HepG2 (cell line): ENCODE measurements at places on chromosomes 7 and 10.

DNA sequence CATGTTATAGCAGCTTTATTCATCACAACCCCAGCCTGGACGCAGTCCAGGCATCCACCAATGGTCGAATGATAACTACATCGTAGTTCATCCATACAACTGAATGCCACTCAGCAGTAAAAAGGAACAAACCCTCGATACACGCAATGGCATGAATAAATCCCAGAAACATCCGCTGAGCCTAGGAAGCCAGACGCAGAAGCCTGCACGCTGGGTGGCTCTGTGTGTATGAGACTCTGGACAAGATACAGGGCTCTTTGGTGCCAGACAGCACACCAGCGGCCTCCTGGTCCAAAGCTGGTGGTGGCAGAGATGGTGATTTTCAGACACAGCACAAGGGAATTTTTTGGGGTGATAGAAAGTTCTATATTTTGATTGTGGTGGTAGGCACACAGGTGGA lies 10.0 kb upstream of the CRYGN start:
- no peaks in the 10 kb centered on the region for H3K36me3 ChIP-seq
- no peak for DNase-seq
- H3K4me1 ChIP-seq, result no peaks in the 10 kb centered on the region
- H3K27me3 ChIP-seq, result peaks cover 7% of the 10 kb centered on the region
- no peak overlapping the region for H3K27ac ChIP-seq

- H3K27ac ChIP-seq, result no peak overlapping the region
- H3K36me3 ChIP-seq, result no peaks in the 10 kb centered on the region
- DNase-seq, result no peak
- H3K27me3 ChIP-seq, result no peaks in the 10 kb centered on the region
These were observed 1.8 kb downstream of the SEMA3C start for GRCh38 chr7:80916770-80917741.

DNA sequence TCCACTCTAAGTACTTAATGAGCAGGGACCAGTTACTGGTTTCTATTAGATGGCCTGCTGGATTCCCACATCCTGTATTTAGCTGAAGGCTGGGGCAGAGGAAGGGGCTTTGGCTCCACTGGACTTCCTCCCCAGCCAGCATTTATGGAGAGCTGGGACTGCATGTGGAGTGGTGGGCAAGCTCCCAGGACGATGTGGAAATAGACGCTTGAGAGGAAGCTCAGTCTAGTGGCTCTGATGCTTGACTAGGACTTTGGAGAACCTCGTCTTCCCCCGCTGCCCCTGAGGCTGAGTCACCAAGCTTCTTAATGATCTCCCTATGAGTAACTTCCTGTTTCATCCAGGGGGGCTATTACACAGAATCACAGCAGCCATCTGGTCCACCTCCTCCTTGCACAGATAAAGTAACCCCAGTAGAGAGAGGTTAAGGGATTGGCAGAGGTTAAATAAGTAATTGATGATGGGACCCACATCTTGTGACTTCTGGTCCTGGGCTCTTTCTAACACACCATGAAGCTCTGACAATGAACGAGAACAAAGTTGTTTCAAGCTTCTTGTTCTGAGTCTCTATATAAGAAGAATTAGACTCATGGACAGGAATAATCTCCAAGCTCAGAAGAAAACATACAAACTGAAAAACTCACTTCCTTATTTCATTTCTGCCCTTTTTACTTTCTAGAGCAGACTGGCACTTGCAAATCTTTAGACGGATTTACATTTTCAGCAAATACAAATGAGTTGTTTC lies 126.2 kb downstream of the PRPF18 start:
- H3K27me3 ChIP-seq, result no peaks in the 10 kb centered on the region; the same call in 1 of the 2 replicates
- H3K4me3 ChIP-seq, result no peak overlapping the region
- H3K27ac ChIP-seq, result no peak overlapping the region
- H3K36me3 ChIP-seq, result no peaks in the 10 kb centered on the region

- DNase-seq, result no peak
- H3K27ac ChIP-seq, result no peak overlapping the region
- no peaks in the 10 kb centered on the region for H3K36me3 ChIP-seq
- H3K4me3 ChIP-seq, result peak overlapping the region; percentile 31; the same call in 1 of the 2 replicates
These were observed 41.2 kb upstream of the SDK1 start for GRCh38 chr7:3259711-3260400.

GRCh38 chr7:130394421-130395195 lies 14.3 kb downstream of the CPA1 start:
- no peaks in the 10 kb centered on the region for H3K27me3 ChIP-seq
- H3K4me3 ChIP-seq, result no peak overlapping the region
- no peaks in the 10 kb centered on the region for H3K4me1 ChIP-seq

DNA sequence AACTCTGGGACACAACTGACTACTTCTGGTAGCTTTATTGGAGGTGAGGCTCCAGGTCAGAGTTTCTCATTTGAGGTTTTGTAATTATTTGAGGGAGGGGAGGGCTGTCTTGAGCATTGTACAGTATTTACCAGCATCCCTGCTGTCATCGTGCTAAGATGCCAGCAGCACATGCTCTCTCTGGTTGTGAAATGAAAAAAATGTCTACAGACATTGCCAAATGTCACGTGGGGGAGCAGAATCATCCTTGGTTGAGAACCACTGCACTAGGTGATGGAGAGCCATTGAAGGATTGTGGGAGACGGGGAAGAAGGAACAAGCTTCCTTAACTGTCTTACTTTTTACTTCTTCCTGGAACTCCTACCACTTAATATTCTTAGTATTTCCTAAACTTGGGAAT lies 5.0 kb downstream of the SEPTIN7 start:
- no peak overlapping the region for H3K27ac ChIP-seq
- no peak for DNase-seq
- H3K36me3 ChIP-seq, result no peaks in the 10 kb centered on the region
- peaks cover 52% of the 10 kb centered on the region for H3K4me1 ChIP-seq
- H3K27me3 ChIP-seq, result no peaks in the 10 kb centered on the region
- H3K4me3 ChIP-seq, result no peak overlapping the region

GRCh38 chr10:18226336-18226735 lies 86.1 kb downstream of the CACNB2 start:
- no peak for DNase-seq
- H3K27ac ChIP-seq, result no peak overlapping the region
- H3K4me3 ChIP-seq, result no peak overlapping the region
- no peaks in the 10 kb centered on the region for H3K4me1 ChIP-seq
- H3K27me3 ChIP-seq, result no peaks in the 10 kb centered on the region; the same call in 1 of the 2 replicates
- H3K36me3 ChIP-seq, result no peaks in the 10 kb centered on the region

DNA sequence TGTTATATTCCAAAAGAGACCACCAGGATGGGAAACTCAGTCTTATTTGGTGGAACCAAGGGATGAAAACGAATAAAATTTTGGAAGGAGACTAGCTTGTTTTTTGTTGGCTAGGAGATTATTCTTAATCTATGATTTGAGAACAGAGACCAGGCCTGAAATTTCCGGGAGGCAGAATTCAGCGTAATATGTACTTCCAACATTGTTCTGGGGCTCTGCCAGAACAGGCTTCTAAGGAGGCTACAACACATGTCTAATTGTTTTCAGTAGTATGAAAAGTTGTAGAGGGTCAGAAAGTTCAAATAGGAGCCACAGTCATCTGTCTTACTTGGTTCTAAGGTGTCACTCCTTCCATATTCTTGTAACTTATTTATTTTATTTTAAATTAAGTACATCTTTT lies 1.7 kb downstream of the DDX21 start:
- H3K4me3 ChIP-seq, result peak overlapping the region; percentile 96
- peaks cover 28% of the 10 kb centered on the region for H3K36me3 ChIP-seq
- no peak for DNase-seq
- H3K27me3 ChIP-seq, result no peaks in the 10 kb centered on the region

DNA sequence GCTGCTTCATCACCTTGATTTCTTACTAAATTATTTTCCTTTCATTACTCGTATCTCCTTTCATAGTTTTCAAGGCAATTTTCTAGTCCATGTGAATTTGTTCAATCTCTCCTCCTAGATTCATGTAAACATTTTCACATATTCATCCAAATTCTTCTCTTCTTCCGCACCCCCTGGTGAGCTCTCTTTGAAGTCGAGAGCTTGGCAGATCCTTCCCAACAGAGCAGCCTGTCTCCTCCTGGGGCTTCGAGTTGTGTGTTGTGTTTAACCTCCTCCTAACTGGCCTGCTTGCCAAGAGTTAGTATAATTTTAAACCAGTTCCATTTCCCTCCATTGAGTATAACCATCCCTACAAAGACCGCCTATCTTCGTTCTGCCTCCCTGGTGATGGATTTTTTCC lies 272.4 kb upstream of the CELF2 start:
- no peak for DNase-seq
- no peak overlapping the region for H3K4me3 ChIP-seq
- no peaks in the 10 kb centered on the region for H3K36me3 ChIP-seq
- H3K27me3 ChIP-seq, result no peaks in the 10 kb centered on the region

- H3K27me3 ChIP-seq, result peaks cover 54% of the 10 kb centered on the region; the same call in 2 of the 3 replicates
- no peak for DNase-seq
- no peaks in the 10 kb centered on the region for H3K36me3 ChIP-seq
- H3K27ac ChIP-seq, result no peak overlapping the region
- H3K4me3 ChIP-seq, result no peak overlapping the region
These were observed 95.5 kb downstream of the CTBP2 start for GRCh38 chr10:125064681-125065492.

DNA sequence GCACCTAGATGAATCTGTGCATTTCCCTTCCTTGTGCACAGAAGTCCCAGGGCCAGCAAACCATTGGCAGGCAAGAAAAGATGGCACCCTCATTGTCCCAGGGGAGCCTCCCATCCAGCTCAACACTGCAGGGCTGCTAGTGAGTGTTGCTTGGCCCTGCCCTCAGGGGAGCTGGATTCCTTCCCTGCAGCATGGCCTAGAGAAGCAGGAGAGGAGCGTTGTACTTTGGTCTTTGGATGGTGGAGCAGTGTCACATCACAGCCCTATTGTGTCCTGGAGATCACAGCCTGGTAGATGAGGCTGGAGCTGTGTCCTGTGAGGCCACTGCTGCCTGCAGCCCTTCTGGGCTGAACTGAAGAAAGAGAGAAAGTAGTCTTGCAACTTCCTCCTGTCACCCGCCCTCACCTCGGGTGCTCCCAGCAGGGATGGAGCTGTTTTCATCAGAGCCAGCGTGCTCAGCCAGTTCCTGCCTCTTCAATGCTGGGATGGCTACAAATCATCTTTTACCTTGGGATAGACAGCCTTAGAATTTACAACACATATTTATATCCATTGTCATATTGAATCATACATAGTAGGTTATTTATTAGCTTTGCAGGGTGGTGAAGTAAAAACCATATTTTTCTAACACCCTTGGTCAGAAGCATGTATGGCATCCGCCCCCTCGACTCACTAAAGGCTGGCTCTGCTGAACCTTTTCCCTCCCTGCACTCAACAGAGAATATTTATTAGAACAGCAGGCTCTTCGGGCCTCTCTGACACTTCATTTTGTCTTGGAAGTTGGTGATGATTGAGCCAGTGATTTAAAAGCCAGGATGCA lies 43.1 kb upstream of the FAM180A start:
- no peaks in the 10 kb centered on the region for H3K36me3 ChIP-seq
- no peak for DNase-seq
- no peak overlapping the region for H3K4me3 ChIP-seq
- H3K27ac ChIP-seq, result no peak overlapping the region
